ENCODE measurements at places on chromosomes 2 and 18.
A peak's percentile ranks its signal among the peaks of the same experiment; 100 is the strongest.

DNA sequence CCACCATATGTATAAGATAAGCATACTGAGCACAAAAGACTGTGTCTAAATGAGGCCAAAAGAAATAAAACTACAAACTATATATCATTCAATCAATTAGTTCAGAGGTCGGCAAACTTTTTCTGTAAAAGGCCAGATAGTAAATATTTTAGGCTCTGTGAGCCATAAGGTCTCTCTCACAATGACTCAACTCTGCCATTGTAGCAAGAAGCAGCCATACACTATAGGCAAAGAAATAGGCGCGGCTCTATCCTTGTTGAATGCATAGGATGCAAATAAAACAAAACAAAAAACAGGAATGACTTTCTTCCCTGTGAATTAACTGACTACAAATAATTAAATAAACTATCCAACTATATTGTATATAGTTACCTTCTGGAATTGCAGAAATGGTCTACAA is 8.6 kb upstream of the CCDC88A start:
- DNase-seq: no peak

GRCh38 chr18:13493079-13493478 is 233.3 kb downstream of the FAM210A start:
- no peak for DNase-seq

DNA sequence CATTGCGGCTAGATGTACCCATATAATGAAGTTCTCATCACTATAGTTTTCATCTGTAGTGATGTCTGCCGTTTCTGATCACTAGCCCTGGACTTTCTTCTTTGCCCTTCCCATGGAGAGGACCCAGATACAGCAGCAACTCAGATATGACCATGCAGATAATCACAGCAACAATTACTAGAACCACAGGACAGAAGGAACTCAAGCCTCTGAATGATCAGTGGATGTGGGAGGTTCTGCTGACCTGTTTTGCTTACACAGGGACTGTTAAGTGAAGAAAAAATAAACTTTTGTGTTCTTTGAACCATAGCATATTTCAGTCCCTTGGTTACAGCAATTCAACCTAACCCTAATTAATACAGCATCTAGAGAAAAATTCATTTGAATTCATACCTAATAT is 62.7 kb downstream of the ACVR1 start:
- DNase-seq: no peak

GRCh38 chr2:190627448-190628412 is 21.2 kb upstream of the NAB1 start:
- DNase-seq: no peak

GRCh38 chr2:127117603-127118002 is 10.6 kb upstream of the BIN1 start:
- DNase-seq: no peak

- DNase-seq: no peak
Measured at GRCh38 chr18:76491473-76491775, 3.6 kb downstream of the ZNF516 start.

GRCh38 chr2:48527226-48527885 is 2.6 kb upstream of the STON1 start:
- no peak for DNase-seq

DNA sequence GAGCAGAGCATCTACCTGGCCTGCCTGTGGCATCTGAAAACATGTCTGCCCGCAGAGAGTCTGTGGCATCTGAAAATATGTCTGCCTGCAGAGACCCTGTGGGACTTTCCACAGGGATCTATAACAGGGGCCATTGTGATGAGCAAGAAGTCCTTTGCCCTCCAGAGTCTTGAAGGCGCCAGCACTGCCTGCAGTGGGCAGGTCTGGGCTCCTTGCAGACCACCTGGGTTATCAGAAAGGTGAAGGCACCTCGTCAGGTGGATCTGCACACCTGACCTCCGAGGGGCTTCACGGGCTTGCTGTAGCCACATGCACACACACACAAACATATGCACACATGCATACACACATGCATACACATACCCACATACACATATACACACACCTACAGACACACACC is 189.5 kb upstream of the HDAC4 start:
- DNase-seq: no peak

DNA sequence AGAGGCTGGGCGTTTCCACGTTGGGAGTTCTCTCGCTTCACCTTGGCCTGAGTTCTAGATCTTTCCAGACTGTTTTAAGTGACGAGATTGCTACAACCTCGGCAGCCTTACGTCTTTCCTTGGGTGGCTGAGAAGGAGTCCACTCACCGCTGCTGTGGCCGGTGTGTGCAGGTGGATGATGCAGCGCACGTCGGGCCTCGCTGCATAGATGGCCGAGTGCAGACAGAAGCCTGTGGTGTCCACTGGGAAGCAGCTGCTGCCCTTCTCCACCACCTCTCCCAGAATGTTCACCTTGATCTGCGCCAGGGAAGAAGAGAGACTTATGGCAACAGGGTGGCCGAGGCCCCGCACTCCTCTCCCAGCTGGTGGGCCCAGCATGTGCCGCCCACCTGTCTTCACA is 75.7 kb downstream of the ADD2 start:
- no peak for DNase-seq

DNA sequence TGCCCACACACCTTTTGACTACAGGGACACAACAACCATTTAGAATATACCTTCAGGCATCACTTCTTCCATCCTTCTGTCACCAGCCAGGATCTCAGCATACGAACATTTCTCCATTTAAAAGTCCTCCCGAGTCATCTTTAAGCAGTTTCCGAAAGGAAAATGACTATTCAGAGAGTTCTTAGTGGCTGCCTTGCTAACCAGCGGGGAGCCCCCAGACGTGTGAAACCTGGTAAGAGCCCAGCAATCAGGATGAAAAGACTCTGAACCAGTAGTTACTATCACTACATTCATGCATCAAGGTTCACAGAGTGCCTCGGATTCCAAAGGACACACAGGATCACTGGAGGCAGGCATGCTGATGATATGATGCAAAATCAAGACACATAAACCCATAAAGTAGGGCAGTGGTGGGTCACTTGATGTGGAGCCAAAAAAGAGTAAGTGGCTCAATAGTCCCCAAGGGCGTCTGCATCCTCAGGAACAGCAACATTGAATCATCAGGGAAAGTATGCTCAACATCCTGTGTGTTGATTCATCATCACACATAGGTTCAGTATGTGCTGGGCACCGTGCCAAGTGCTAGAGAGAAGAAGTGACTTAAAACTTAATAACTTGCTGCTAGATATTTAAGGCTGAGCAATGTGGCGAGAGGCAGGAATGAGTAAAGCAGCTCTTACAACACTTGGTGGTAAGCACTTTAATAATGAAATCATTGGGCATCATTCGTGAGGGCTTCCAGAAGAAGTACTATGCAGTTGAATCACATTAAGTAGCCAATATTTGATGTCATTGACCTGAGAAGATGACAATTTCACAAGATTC is 4.4 kb downstream of the CCL20 start:
- peak; percentile 98 for DNase-seq

DNA sequence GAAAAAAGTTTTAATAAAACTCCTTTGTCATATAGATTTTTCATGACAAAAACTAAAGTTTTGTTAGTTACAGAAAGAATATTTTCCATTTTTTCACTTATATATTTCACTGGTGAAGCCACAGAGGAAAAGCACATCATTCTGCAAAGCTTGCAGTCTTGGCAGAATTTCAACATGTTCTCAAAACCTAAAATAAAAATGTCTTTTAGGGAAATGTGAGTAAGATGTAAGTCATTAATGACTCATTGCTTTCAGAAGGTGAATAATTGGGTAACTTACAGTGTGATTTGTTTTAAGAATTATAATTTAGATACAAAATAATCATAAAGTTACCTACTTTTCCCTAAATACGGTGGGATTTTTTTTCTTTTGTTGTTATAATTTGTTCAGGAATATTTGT is 43.4 kb upstream of the TNFRSF11A start:
- peak; percentile 18 for DNase-seq

GRCh38 chr2:121476684-121477083 is 54.0 kb upstream of the RNU4ATAC start:
- DNase-seq: no peak

GRCh38 chr2:42906557-42907411 is 114.4 kb upstream of the HAAO start:
- peak; percentile 86 for DNase-seq

GRCh38 chr18:11905613-11906012 is 2.5 kb downstream of the MPPE1 start:
- no peak for DNase-seq

DNA sequence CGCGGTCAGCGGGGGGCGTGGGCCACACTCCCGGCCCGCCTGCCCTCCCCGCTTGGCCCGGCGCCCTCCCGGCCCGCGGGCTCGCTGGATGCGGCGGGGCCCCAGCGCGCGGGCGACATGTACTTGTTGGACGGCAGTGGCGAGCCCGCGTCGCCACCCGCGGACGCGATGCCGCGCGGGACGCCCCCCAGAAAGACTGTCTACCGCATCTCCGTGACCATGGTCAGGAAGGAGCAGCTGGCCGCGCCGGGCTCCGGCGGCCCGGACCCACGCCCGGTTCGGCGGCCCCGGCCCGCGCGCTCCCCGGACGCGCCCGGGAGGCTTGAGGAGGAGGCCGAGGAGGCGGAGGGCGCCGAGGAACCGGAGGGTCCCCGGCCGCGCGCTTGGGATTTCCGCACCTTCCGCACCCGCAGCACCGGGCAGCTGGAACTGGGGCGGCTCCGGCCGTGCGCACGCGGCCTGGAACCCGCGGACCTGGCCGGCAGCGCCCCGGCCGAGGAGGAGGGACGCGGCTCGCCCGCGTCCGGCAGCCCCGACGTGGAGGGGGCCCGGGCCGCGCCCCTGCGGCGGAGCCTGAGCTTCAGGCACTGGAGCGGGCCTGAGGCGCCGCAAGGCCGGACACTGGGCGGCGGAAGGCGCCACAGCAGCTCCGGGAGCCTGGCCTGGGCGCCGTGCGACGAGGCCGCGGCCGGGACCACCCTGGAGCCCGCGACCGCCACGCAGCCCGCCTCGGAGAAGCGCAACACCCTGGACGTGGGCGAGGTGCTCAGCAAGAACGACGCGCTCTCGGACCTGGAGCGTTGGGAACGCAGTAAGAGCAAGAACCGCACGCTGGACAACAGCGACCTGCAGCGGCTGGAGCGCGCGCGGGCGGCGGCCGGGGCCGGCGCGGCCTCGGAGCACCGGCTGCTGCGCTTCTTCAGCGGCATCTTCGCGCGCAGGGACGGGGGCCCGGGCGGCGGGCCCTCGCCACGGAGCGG is 176.4 kb downstream of the AGAP1 start:
- DNase-seq: peak; percentile 39

- DNase-seq: no peak
Measured at GRCh38 chr2:177733322-177733855, 339.2 kb downstream of the PDE11A start.

DNA sequence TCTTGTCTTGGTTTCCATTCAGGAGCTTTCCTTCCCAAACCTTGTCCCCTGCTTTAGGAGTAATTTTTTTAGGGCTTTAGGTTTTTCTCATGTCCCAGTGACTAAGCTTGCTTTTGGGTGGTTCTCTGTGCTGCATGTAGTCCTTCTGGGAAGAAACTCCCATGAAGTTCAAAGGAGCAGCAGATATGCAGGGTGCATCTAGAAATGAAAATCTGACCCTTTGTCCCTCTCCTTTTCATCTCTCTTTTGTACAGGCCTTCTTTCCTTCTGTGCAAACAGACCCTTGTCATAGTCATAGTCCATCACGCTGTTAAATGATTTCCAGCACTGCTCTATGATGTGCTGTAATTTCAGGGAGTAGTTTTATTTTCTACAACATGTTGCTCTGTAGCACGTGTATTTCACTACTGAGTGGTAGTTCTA is 20.4 kb downstream of the FMNL2 start:
- DNase-seq: no peak

- DNase-seq: no peak
Measured at GRCh38 chr2:209771474-209772289, at the start of gene UNC80. Gene UNC80 (plus strand): TSS chr2:209771832. CDS start chr2:209772073, 241 bp downstream.

DNA sequence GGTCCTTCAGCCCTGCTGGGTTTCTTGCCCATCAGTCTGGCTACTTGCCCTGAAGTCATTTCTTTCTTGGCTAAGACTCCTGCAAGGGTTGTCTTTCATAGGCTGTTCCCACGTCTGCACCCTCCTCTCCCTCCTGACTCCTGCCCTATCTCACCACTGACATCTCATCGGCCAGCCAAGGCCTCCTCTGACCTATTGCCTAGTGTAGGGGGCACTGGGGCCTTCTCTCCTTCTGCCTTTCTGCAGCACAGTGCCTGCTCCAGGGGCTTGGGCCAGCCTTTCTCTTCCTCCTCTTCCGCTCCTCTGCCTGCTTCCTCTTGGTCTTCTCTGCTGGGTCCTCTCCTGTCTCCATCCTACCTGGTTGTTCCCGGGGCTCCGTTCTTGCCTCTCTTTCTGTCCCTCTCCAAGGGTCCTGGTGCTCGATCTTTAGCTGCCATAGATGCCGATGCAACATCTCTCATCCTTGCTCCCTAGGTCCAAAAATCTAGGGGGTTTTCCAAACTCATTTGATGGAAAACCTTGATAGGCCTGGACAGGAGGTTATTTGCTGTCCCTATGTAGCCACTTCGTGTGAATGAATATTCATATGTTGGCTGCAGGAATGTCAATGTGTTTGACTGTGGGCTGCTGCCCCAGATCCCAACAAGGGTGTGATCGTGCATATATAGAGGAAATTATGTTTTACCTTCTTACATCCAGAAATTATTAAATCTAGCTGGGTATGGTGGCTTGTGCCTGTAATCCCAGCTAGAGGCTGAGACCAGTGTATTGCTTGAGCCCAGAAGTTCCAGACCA is 9.7 kb upstream of the NT5DC4 start:
- DNase-seq: no peak

- no peak for DNase-seq
Measured at GRCh38 chr2:2834105-2834504, 503.0 kb upstream of the MYT1L start.

- DNase-seq: no peak
Measured at GRCh38 chr2:182946958-182947369, 80.5 kb upstream of the FRZB start.

DNA sequence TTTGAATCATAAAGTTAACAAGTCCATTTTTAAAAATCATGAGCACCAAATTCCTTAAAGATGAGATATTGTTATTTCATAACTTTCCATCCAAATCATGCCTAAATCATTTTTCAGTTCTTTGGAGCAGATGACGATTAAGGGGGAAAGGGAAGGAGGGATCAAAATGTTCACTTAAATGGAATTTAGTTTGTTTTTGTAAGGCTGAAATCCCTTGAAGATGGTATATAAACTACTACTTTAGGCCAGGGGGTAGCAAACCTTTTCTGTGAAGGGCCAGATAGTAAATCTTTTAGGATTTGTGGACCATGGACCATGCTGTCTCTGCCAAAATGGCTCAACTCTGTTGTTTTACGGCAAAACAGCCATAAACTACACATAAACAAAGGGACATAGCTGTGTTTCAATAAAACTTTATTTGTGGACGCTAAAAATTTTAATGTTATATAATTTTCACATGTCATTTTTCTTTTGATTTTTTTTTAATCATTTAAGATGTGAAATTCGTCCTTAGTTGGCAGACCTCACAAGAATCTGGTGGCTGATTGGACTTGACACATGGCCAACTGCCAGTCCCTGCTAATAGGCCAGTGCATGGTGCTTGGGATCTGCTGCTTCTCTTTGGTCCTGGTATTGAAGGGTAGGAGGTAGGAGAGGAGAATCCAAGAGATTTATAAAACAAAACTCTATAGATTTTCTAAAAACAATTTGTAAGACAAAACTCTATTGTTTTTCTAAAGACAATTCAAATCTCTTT is 52.0 kb upstream of the RTN4 start:
- peak; percentile 65 for DNase-seq

GRCh38 chr18:80034852-80035406 is 695 bp downstream of the RBFA start:
- DNase-seq: no peak

Measured in AG09319 (cell line).